Uterus (tissue), 4 donors: ENCODE measurements at places on chromosomes 12 and 14.

GRCh38 chr12:130827432-130827831, 11.6 kb downstream of the STX2 start:
- DNase-seq = no peak

GRCh38 chr12:110758922-110759321, 16.2 kb upstream of the PPP1CC start:
- no peak for DNase-seq

DNA sequence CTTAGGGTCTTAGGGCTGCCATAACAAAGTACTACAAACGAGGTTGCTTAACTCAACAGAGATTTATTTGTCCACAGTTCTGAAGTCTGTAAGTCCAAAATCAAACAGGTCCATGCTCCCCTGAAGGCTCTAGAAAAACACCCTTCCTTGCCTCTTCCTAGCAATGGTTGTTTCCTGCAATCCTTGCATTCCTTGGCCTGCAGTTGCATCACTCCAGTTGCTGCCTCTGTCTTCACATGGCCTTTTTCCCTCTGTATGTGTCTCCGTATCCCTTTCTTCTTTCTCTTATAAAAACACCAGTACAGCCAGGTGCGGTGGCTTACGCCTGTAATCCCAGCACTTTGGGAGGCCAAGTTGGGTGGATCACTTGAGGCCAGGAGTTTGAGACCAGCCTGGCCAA, 17.4 kb downstream of the KCNMB4 start:
- DNase-seq = no peak

DNA sequence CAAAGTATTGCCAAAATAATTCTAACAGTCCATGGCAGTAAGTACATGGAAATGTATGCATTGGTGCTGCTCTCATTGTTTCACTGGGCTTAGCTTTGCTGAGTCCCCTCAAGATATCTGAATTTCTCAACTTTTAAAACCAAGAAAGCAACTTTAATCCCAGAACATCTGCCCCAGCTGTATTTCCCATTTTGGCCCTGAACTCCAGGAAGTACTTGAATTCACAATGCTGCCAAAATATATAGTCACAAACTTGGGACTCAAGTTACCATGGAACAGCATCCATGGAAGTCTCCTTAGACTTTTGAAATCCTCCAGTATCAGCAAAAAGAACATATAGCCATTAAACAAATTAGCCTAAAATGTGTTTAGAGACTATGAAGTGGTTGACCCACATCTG, 78.5 kb upstream of the FLRT2 start:
- no peak for DNase-seq

DNA sequence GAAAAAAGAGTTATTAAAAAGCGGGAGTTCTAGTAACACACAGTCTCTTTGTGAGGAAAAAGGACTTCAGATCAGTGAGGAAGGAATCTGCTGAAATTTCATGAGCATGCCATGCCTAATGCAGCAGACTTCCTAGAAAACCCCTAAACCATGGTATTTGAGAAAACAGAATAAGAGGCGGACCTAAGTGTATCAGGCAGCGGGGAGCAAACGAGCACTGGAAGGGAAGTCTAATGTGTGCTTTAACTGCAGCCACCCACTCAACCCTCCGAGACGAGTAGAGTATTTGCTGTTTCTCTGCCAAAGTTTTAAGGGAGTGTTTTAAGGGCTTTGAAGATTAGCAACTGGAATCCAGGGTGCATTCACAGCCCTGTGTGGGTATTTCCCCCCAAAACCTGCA, 36.5 kb downstream of the ACADS start:
- DNase-seq = no peak

DNA sequence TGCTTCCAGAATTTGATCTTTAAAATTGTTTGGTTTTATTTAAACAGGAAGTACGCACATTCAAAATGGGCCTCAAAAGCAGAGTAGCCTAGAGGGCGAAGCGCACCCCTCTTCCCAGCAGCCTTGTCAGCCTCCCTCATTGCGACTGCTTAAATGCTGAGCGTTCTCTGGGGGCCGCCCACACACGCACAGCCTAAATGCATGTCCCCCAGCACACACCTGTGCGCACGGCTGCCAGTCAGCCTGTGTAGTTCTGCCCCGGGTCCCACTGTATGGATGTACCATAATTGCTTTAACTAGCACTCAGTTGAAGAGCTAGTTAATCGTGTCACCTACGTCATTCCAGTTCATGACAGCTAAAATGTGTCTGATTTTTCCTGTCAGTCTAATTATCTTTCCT, 79.3 kb downstream of the TESC start:
- no peak for DNase-seq

DNA sequence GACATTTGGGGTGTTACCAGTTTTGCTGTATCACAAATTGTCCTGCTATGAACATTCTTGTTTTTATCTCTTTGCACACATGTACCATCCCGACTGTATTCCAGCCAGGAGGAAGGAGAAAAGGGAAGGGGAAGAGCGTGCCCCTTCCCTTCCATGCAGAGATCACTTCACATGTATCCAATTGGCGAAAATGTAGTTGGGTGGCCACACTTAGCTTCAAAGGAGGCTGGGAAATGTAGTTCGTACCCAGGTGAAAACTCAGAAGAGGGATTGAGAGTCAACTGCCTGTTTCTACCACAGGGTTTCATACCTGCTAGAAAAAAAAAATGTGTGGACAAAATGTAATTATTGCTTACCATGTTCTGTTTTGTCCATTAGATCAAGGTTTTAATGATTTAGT, 189.1 kb upstream of the PELI2 start:
- no peak for DNase-seq

DNA sequence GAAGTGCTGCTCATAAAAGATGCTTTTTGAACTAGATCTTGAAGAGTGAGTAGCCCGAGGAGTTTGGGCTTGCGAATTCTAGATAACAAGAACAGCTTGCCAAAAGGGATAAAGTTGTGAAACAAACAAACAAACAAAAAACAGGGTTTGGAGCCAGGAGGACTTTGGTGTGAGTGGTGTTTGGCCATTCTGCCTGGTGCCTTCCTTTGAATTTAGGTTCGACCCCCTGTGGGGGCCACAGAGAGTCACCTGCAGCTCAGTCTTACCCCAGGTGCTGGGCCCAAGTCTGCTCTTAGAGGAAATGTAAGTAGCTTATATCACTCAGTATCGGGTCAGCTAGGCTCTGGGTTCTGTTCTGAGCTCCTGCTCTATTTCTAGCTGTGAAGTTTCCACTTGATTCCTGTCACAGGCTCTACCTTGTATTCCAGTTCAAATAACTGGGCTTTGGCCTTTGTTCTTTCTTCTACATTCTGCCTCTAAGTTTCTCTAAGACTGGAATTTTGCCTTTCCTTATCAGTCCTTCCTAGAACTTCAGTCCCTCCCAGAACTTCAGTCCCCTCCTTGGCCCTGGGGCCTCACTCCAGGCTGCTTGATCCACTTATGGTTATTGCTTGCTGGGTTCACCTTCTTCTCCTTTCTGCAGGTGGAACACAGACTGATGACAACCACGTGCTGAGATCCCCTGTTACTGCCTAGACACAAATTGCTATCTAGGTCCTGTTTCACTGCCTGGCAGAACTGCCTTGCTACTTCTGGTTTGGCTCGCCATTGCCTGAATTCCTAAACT, 20.5 kb upstream of the DUSP6 start:
- DNase-seq = no peak

GRCh38 chr12:121391619-121392324, 8.1 kb upstream of the RNF34 start:
- peak; percentile 27 for DNase-seq
